D721Med (cell line): ENCODE measurements at places on chromosomes 2 and 18.

- DNase-seq = no peak
These were observed 213.0 kb downstream of the PIEZO2 start for GRCh38 chr18:10936176-10937053.

DNA sequence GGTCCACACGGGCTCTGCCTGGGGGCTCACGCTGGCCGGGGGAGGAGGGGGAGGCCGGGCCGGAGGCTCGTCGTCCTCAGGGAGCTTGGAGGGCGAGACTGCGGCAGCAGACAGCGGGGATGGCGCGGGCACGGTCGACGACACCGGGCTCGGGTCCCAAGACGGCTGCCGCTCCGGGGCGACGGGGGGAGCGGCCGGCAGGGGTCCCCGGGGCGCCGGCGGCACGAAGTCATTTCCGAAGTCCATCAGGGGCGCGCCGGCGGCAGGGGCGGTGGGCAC, 491 bp downstream of the RTN4 start:
- no peak for DNase-seq

- DNase-seq = no peak
These were observed 90.1 kb downstream of the MALT1 start for GRCh38 chr18:58761241-58761969.

- DNase-seq = no peak
These were observed 119.5 kb downstream of the LIPG start for GRCh38 chr18:49681387-49681786.

GRCh38 chr2:56184500-56185011, 766 bp downstream of the CCDC85A start:
- DNase-seq = no peak

DNA sequence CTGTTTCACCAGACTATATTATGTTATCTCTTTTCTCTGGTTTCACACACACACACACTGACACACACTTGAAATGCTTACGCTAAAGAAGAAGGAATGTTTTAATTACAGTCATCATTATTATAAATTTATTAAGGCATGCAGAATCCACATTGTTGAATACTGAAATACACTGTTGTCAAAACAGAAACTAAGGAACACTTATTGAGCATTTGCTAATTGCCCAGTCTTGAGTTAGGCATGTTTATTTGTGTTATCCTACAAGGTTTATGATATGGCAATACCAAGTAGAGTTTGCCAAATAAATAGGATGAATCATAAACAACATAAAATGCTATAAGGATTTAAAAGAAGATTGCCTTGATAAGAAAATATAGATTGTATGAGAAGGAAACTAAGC, 917.0 kb upstream of the PIK3C3 start:
- DNase-seq = no peak

GRCh38 chr2:49278141-49278540, 123.8 kb upstream of the FSHR start:
- no peak for DNase-seq

GRCh38 chr2:88057437-88057844, 1.9 kb upstream of the KRCC1 start:
- no peak for DNase-seq

GRCh38 chr18:79631761-79632446, 47.7 kb upstream of the CTDP1 start:
- no peak for DNase-seq

DNA sequence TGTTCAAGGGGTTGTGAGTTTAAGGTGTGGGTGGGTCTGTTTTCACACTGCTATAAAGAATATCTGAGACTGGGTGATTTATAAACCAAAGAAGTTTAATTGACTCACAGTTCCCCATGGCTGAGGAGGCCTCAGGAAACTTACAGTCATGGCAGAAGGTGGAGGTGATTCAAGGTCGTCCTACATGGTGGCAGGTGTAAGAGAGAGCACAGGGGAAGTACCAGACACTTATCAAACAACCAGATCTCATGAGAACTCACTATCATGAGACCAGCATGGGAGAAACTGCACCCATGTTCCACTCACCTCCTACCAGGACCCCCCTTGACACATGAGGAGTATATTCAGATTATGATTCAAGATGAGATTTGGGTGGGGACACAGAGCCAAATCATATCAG, 38.0 kb downstream of the RHBDD1 start:
- DNase-seq = no peak

DNA sequence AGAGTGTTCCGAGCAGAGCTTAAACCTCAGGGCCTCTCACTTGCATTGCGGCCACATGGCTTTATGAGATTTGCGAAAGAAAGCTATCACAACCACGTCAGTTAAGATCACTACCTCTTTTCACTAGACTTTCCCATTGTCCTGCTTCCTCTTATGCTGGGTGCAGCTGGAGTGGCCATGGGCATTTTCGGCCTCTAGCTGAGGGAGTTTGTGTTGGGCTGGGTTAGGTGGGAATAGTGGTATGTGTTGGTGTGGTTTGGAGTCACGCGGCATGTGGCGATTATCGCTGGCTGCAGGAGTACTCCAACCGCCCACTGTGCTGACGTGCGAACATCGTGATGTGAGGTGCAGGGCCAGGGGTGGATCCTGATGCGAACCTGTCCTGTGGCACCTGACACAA, 27.1 kb downstream of the RALB start:
- DNase-seq = no peak

- DNase-seq = no peak
These were observed 16.0 kb upstream of the SERPINE2 start for GRCh38 chr2:224055101-224055500.

DNA sequence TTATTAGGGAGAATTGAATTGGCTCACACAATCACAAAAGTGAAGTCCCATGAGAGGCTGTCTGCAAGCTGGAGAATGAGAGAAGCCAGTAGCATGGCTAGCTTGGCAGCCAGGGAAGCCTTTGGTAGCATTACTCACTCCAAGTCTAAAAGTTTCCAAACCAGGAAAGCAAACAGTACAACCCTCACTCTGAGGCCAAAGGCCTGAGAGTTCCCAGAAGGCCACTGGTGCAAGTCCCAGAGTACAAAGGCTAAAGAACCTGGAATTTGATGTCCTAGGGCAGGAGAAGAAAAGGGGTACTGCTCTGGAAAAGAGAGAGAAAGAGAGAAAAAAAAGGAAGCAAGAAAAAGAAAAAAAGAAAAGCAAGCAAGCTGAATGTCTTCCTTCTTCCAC, 318.2 kb downstream of the RND3 start:
- no peak for DNase-seq

GRCh38 chr2:24768601-24769000, 24.6 kb downstream of the PTRHD1 start:
- no peak for DNase-seq

- no peak for DNase-seq
These were observed 13.3 kb downstream of the ATF2 start for GRCh38 chr2:175154661-175155082.
